Posterior vena cava (tissue), 2 donors: ENCODE measurements at places on chromosomes 2 and 18.

- DNase-seq, result no peak
These were observed 329.7 kb upstream of the NRP2 start for GRCh38 chr2:205352593-205352992.

DNA sequence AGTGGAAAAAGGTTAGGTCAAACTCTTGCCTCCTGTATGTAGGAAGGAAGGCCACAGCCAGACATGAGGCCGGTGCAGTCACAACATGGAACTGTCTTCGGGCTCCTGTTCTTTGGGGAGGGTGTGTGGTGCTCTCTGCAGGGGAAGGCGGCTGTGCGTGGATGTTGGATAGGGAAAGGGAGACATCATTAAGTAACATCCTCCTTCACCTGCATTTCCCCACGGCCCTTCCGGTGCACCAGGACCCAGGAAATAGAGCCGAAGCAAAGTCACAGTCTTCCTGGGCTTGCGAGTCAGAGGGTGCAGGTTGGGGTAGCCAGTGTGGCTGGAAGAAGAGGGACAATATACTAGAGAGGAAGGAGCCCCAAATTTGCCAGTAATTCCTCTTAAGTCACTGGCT is 78.9 kb upstream of the SMAD7 start:
- no peak for DNase-seq

DNA sequence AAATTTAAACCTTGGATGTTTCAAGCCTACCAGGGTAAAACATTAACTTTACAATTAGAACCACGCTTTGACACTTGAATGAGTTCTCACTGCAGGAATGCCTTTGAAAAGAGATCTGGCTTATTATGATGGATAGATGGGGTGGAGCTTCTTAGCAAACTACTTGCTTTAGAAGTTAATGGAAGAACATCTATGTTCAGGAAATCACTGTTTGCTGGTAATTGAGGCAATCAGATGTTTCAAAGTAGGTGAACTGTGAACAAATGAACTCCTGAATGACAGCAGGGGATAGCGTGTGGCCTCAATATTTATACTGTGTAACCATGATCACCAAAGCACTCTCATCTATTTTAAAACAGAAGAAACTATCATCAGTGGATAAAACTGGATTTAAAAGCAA is 383.6 kb downstream of the PIK3C3 start:
- DNase-seq, result no peak

DNA sequence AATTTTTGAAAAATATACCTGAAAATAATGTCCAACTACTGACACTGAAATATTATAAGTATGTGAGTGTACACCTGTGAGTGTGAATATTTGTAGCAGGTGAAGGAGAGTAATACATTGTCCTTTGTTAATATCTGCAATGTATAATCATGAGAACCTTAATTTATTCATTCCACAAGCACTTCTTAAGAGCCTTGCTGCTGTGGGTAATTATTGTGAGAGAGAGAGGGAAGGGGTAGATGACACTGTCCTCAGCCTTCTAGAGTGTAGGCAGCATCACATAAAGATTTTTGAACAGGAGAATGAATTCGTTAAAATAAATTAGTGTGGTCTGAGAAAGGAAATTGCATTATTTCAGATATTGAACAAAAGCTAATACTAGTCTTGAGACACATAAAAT is 157.2 kb downstream of the MAP2 start:
- no peak for DNase-seq

DNA sequence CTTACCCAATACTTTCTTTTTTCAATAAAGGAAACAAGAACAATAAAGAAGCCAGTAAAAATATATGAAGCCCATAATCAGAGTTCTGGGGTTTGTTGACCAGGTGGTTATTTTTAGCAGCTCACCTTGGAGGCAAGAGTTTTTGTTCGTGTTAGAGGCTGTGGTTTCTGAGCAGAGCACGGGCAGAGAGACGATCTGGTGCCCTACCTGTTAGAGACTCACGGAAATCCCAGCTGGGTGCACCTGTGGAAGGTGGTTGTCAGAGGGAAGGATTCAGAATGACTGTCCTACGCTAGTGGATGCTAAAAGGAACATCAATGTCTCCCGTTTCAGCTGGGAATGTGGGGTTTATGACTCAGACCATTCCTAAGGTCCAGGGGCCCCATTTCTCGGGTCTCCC is 87.6 kb downstream of the NRP2 start:
- DNase-seq, result no peak

GRCh38 chr2:60095903-60096302 is 457.6 kb downstream of the BCL11A start:
- no peak for DNase-seq

- no peak for DNase-seq
These were observed 297.1 kb downstream of the ASXL3 start for GRCh38 chr18:33875029-33875565.

GRCh38 chr18:35983818-35984217 is 11.3 kb downstream of the RMP24 start:
- DNase-seq, result no peak

GRCh38 chr2:225737556-225737955 is 338.0 kb downstream of the NYAP2 start:
- DNase-seq, result no peak

DNA sequence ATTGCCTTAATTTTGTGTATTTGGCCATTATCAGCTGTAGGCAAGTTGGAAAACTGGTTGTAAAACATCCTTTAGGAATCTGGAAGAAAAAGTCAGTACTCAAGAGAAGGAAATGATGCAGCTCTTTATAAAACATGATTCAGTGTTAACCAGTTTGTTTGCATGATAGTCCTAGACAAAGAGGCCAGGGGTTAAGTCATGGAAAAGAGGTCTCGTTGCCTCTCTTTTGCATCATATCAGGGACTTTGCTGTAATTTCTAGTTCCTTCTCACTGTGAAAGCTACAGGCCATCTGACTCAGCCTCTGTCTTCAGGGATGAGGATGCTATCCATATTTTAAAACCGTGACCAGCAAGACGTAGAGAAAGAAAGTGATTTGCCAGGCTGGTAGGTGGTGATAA is 38.0 kb downstream of the NPAS2 start:
- DNase-seq, result no peak

DNA sequence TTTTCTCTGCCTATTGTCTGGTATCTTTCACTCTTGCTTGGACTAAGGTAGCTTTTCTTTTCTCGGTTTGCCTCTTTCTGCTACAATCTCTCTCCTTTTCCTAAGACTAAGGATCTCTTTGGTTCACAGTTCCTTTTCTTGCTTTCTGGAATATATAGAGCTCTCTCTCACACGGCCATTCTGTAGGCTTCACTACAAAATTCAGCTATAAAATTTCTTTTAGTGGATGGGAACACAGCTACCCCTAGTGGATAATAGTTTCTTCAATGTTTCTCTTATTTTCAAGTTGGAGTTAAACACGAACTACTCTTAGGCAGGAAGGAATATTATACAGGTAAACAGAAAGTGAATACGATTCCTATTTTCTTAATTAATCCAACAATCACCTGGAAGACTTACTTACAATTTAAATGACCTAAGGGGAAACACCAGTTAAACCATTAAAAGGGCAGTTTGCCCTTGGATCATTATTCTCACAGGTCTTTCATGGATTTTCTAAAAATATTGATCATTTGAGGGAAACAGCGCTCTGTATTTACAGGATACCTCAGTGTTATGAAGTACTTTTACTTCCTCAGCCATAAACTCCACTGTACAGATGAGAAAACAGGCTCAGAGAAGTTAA is 140.5 kb downstream of the LRP2 start:
- DNase-seq, result no peak

DNA sequence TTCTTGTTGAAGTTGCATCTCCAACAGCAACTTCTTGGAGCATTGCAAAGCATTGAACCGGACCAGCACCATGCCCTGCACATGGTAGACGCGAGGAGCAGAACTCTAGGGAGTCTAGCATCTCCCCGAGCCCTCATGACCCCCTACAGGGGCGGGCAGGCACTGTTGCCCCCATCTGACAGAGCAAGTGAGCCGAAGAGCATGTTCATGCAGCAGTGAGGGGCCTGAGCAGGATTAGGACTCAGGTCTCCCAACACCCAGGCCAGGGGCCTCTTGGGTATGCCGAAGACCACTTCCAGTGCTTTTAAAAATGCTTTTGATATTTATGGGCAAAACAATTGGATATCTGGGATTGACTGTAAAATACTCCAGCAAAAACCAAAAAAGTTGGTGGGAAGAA is 163.3 kb downstream of the TFCP2L1 start:
- no peak for DNase-seq

- DNase-seq, result no peak
These were observed 110.3 kb upstream of the SH3BP4 start for GRCh38 chr2:234841321-234842015.

- no peak for DNase-seq
These were observed 17.4 kb downstream of the NRP2 start for GRCh38 chr2:205699515-205700289.

DNA sequence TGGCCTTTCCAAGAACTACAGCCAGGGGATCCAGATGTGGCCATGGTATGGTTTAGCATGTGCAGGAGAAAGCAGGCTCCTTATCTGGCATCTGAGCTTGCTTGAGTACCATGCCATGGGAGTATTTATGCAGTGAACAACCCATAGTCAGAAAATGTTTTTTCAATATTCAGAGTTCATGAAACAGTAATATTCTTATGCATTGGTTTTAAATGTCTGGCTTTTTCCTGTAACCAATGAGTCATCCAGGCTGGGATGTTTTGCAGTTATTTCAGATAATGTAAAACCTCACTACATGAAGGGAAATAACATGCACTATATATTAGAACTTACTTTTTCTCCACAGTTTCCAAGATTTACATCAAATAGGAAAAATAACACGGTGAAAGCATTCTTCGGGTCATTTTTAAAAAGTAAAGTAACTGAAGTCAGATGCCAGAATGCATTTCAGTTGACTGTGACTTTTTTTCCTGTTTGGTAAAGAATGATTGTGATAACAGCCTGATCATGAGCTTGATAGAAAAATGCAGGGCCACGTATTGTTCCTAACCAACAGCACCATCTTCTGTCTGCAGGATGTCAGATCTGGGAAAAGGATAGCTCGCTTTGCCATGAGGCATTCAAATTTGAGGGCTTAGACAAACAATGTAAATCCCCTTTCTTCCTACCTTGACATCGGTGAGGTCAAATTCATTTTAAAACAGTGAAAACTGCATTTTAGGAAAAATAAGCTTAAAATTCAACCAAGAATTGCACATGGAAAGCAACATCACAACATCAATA is 152.8 kb downstream of the DSC3 start:
- DNase-seq, result no peak

DNA sequence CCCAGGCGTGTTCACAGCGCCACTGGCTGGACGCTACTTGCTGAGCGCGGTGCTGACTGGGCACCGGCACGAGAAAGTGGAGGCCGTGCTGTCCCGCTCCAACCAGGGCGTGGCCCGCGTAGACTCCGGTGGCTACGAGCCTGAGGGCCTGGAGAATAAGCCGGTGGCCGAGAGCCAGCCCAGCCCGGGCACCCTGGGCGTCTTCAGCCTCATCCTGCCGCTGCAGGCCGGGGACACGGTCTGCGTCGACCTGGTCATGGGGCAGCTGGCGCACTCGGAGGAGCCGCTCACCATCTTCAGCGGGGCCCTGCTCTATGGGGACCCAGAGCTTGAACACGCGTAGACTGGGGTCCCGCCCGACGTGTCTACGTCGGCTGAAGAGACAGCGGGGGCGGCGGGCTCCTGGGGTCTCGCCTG is 891 bp upstream of the KHK start:
- DNase-seq, result peak; percentile 94

- DNase-seq, result no peak
These were observed 2.8 kb upstream of the KCTD1 start for GRCh38 chr18:26550998-26551694.

GRCh38 chr2:1162768-1163584 is 212.3 kb downstream of the SNTG2 start:
- no peak for DNase-seq

- DNase-seq, result no peak
These were observed 291.2 kb downstream of the ALPK2 start for GRCh38 chr18:58337686-58338085.

- DNase-seq, result peak; percentile 63
These were observed 37.8 kb upstream of the ASAP2 start for GRCh38 chr2:9168821-9169221.

- DNase-seq, result peak; percentile 74
These were observed 205.8 kb upstream of the SALL3 start for GRCh38 chr18:78773819-78774218.

DNA sequence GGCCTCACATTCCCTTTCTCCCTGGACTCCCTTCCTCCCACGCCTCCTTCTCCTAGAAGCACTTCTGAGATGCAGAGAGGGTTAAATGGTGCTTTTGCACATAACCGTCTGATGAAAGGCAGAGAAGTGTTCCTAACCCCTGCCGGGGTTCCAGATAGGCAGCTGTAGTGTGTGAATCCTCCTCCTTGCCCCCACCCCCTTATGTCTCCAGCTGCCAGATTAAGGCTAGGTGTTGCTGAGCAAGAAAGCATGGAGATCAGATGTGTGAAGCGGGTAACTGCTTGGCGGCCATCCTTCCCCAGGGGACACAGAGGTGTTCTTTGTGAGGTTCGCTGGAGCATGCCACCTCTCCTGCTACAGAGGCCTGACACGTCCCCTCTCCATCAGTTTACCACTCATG is 88.3 kb downstream of the NRP2 start:
- DNase-seq, result no peak

GRCh38 chr2:54773233-54773632 is 49.8 kb downstream of the EML6 start:
- DNase-seq, result no peak

- no peak for DNase-seq
These were observed 93.9 kb downstream of the KLF7 start for GRCh38 chr2:207071820-207072219.

DNA sequence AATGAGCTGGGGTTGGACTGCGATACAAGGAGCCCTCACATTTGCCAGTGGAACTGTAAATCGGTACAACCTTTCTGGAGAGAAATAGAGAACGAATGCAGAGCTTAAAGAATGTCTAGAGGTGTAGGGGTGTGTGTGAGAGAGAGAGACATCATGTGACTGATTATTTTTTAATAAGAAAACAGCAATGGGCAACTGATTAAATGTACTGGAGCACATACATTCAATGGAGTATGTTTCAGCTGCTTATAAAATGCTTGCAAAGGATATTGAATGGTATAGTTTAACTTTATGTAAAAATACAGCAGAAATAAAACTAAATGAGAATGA is 391 bp upstream of the TMEM17 start:
- no peak for DNase-seq

GRCh38 chr18:47050468-47050867 is 15.0 kb upstream of the ELOA2 start:
- no peak for DNase-seq

- DNase-seq, result no peak
These were observed 402.9 kb upstream of the PKDCC start for GRCh38 chr2:41644936-41645335.

DNA sequence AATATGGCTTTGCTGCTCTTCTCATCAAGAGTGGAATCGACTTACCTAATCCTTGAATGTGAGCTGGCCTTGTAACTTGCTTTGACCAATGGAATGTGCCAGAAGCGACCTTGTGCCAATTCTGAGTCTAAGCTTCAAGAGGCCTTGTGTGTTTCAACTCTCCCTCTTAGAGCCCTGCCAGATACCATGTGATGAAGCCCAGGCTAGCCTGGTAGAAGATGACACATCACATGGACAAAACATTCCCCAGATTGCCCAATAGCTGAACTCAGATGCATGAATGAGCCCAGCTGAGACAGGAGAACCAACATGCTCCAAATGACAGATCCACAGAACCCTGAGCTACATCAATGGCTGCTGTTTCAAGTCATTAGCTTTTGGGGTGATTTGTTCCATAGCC is 4.2 kb upstream of the KLHL14 start:
- no peak for DNase-seq
